ENCODE measurements at places on chromosomes 13 and 19.
A peak's percentile ranks its signal among the peaks of the same experiment; 100 is the strongest.

DNA sequence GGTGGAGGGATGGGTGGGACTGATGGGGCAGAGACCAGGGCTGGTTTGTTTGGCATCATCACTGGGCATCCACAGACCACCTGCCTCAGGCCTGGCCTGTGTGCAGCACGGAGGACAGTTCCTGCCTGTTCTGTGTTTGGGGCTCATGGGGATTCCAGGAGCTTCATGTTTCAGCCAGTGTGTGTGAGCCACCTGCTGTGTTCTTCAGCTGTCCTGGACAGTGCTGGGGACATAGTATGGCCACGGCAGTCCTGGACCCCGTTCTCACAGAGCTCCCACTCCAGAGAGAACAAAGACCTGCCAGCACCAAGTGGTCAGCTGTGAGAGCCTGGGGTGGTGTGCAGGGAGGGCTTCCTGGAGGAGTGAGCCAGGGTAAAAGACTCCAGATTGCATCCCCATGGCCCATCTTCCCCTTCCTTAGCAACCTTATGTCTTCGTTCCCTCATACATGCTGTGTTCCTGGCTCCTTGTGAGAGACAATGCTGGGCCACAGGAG lies 2.0 kb upstream of the CCDC97 start:
- no peak for DNase-seq

GRCh38 chr19:53019684-53020083 lies 6.0 kb downstream of the ERVV-1 start:
- DNase-seq, result no peak

GRCh38 chr19:48918801-48919247 lies 14.7 kb upstream of the DHDH start:
- no peak for DNase-seq

DNA sequence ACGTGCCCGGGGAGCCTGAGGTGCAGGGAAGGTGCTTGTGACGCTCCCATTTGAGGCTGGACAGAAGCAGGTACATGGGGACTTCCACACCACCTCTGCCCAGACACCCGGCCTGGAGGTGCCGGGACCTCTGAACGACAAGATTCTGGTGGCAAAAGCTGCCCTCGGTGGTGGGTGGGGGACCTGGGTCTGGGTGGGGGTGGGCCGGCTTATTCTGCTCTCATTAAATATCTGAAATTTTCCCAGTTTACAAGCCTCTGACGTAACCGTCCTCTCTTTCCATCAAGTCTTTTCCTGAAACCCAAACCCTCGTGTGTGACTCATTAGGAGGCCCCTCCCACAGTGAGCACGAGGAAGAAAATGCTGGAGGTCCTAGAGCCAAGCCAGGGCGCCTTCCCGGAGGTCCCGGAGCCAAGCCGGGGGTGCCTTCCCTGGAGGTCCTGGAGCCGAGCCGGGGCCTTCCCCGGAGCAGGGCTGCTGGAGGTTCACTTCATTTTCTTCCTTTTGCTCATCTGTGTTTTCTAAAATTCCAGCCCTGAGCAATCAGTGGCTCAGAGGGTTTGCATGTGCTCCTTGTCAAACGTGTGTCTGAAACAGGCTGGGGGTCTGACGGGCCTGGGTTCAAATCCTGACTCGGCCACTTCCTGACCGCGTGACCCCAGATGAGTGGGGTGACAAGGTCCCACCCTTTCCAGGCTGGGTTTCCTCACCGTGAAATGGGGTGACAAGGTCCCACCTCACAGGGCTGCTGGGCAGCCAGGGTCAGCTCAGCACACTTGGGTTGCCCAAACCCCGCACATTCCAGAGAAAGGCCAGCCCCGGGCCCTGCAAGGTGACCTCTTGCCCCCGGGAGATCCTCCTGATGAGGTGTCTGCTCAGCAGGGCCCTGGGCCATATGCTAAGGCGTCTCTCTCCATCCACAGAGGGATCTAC lies 10.0 kb downstream of the CFD start:
- DNase-seq, result peak; percentile 62

DNA sequence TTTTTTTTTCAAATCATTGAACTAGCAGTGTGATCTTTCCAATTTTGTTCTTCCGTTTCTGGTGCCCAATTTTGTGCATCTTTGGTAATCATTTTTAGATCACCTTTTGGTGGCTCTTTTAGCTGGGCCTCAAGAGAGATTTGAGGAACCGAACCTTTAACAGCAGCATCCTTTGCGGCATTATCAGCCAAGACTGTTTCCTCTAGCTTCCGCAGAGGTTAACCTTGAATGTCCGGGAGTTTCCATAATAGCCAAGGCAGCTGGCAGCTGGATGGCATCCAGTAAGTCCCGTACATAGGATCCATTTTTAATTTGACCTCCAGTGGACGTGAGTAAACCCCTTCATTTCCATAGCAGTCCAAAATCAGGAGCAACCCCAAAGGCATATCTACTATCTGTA lies 9.6 kb downstream of the IRGC start:
- DNase-seq, result no peak

GRCh38 chr19:16076958-16077611 lies 790 bp downstream of the TPM4 start:
- DNase-seq, result peak; percentile 38

GRCh38 chr13:91017031-91017668 lies 330.3 kb upstream of the MIR17HG start:
- DNase-seq, result peak; percentile 40

GRCh38 chr13:90612391-90612790 lies 735.1 kb upstream of the MIR17HG start:
- DNase-seq, result no peak

DNA sequence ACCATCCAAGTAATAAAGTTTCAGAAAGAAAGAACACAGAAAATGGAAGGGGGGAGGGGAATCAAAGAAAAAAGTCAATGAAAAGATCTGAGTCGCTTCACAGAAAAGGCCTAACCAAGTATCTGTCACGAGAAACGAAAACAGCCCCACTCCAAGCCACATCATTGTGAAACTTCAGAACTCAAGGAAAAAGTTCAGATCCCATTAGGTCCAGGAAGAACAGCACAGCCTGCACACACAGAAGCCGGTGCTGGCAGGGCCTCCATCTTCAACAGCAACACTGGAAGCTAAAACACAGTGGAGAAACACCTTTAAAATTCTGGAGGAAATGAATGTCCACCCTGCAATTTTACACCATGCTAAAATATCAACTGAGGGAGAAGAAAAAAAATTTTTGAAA lies 8.0 kb downstream of the STK24 start:
- no peak for DNase-seq

DNA sequence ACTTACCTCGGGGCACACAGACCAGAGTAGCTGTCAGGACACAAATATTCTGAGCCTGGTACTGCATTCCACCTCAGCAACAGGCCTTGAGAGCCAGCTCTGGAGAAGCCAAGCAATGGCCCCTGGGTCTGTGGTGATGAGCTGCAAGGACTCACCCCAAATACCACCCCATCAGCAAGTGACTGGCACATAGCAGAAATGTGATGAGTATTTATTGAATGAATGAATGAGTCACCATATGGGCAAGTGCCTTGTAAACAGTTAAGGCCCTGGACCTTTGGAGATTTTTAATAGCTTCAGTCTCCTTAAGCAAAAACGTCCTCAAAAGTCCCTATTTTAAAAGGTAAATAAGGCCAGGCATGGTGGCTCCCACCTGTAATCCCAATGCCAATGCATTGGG lies 18.2 kb downstream of the GSX1 start:
- DNase-seq, result no peak
